ENCODE measurements at places on chromosomes 4 and X.

- peak; percentile 36 for DNase-seq
Measured at GRCh38 chrX:102712216-102712966, at the start of gene GPRASP2. TSS of gene GPRASP2 (plus strand) at chrX:102712448. CDS start at chrX:102714870, 2,422 bp downstream.

- DNase-seq, result no peak
Measured at GRCh38 chr4:136112116-136112515, 1420.2 kb downstream of the PCDH18 start.

DNA sequence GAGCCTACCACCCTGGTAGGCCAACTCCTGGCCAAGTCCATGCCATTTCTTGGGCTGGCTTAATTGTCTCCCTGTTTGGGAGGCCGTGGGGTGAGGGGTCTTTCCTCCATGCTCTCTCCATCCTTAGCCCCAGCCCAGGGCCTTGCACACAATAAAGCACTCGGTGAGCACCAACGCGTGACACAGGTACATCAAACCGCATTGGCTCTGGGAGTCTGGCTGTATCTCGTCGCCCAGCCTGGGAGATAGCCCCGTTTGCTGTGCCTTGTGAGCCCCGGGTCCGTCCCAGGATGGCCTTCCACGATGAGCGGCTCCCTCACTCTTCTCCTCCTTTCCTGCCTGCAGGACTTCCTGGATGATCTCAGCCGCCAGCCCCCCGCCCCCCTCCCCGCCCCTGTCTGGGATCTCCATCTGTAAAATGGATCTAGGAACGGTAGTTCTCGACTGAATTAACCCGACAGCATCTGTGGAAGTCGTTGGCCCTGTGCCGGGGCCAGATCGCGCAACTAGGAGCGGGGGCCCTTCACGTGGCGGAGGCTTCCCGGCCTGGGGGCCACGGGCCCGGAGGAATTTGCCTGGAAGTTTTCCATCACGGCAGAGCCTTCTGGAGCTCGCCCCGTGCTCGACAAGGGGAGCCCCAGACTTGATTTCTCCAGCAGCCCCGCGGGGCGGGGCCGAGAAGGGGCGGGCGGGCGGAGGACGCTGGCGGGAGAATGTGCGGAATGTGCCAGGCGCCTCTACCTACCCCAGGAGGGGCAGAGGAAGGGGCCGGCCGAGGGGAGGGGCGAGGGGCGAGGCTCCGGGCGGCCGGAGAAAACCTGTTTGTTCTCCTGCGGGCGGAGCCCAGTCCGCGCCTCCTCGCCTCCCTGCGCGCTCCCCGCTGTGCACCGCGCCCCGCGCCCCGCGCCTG lies at the start of gene ZNF185:
ZNF185 (plus strand) TSS at position 846 of the 910 bp plus-strand sequence. CDS start 16,423 bp downstream, outside the sequence.
- no peak for DNase-seq

DNA sequence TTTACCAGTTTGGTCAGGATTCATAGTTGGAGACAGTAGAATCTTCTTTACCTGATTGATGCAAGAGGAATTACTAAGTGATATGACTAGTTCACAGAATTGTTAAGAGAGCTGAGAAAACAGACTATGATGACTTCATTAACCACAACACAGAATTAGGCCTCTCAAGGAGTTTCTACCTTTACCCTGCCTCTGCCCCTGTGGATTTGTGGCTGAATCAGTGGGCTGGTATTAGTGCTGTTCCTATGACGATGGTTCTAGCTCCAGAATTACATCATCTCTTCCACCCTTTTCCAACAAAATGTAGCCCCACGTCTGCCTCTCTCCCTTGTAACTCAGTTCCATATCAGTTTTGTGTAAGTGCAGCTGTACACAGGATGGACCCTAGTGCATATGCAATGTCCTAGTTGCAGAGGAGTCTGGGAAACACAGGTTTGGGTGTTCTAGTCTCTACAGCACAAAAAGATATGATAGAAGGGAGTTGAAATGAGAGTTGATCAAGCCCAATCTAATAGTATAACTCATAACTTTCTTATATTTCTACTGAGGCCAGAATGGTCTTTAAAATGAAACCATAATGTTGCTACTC lies 99.3 kb downstream of the ANXA5 start:
- no peak for DNase-seq

DNA sequence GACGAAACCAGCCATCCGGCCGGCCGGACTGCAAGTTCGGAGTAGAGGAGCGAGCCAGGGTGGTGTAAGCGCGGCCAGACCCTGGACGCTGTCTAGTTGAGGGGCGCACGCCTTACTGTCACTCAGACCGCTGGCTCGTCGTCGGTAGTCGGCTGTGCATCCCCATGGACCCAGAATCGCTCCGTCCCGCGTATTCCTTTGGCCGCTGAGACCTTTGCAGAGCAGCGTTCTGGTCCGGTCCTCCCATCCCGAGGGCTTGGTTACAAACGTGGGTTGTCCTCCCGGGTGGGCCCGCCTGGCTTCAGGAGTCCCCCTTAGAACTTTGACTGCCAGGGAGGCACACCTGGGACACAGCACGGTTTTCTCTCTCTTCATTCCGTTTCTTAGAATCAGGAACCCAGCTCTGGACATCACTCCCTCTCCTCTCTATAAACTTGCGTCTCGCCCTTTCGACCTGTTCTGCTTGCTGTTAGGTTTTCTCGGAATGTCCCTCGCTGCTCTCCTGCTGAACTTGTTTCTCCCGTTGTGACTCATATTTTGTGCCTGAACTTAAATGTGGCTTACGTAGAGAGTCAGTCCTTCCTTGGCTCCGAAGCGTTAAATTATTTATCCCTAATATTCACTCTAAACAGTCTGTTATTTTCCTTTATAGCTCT lies 672 bp downstream of the PGM2 start:
- no peak for DNase-seq

GRCh38 chrX:132216806-132217202 lies 2.4 kb downstream of the RAP2C start:
- no peak for DNase-seq

DNA sequence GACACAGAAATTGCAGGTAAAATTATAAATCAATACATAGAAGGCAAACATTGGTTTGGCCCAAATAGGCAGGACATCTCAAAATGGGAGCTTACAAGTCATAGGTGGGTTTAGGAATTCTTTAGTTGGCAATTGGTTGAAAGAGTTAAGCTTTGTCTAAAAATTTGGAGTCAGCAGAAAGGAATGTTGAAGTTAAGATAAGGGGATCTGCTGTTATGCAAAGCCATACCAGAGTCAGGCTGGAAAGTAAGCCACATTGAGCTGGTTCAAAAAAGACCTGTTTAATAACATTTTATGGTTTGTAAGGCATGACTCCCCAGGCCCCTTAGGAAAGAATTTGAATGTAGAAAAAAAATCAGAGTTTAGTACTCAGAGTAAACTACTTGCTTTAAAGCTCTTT lies 92.6 kb downstream of the IL13RA2 start:
- DNase-seq, result no peak

GRCh38 chr4:173231916-173232315 lies 63.3 kb downstream of the GALNT7 start:
- DNase-seq, result no peak

- DNase-seq, result no peak
Measured at GRCh38 chr4:10687526-10687925, 3.0 kb upstream of the CLNK start.

- no peak for DNase-seq
Measured at GRCh38 chr4:110540581-110540980, 64.6 kb downstream of the ENPEP start.

DNA sequence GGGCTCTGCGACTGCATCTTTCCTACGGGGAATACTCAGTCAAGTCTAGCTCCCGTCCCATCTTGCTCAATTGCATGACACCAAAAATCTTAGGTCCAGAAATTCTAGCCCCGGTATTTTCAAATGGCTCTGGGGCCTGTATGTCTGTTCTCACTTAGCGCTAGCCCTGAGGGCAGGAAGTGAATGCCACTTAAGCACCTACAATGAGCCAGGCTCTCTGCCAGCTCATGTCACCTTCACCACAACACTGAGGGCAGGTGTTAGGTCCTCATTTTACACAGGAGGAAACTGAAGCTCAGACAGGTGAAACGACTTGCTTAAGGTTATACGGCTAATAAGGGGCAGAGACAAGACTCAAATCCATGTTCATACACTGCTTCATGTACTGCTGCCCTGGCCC lies 282.8 kb downstream of the PPP1R2C start:
- no peak for DNase-seq

GRCh38 chrX:153381684-153382532 lies 19.2 kb downstream of the PNMA6E start:
- peak; percentile 10 for DNase-seq

GRCh38 chr4:53019485-53020382 lies 157.6 kb downstream of the RASL11B start:
- no peak for DNase-seq

DNA sequence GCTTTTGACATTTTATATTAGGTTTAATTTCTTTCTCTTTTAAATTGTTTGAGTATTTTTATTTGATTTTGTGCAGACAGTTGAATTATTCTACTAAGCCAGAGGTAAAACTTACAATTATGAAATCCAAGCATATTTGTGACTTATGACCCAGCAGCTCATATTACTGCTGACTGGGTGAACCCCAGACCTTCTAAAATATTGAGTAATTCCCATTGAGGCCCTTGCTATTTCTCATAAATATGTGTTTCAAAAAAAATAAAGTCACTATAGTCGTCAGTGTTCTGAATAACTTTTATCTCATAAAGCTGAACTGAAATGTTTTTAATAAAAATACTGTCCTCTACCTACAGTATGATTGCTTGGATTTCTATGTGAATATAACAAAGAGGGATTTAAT lies 303.1 kb downstream of the IQCM start:
- DNase-seq, result no peak

DNA sequence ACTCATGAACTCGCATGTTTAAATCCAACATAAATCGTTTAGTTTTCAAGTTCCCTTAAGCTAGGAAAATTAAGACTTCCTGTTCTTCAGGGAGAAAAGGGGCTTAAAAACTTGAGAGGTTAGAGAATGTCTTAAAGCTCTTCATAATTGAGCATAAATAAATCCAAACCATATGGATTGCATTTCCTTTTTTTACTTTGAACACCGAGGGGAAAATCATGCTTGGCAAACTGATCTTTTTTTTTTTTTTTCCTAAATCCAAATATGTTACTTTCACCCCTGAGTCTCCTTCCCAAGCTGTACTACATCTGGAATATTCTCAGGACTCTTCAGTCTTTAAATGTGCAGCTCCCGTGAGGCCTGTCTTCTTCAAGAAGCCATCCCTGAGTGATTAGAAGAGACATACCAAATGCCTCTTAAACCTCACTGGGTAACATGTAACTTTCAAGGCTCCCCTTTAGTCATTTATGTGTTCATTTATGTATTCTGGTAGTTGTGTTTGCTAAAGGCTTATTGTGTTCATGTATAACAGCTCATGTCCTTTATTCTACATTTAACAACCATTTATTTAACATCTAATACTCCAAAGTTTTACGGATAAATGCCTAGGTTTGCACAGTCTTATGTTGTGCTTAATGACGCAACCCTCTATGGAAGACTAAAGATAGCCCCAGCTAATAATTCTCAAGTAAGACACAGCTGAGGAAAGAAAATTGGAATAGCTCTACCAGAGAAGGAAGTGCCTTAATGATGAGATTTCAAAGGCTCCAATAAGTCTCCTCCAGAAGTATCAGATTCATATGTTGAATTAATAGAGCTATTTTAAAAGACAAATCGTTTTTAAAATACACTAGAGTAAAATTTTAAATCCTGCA lies 107.0 kb downstream of the AGTR2 start:
- DNase-seq, result no peak

DNA sequence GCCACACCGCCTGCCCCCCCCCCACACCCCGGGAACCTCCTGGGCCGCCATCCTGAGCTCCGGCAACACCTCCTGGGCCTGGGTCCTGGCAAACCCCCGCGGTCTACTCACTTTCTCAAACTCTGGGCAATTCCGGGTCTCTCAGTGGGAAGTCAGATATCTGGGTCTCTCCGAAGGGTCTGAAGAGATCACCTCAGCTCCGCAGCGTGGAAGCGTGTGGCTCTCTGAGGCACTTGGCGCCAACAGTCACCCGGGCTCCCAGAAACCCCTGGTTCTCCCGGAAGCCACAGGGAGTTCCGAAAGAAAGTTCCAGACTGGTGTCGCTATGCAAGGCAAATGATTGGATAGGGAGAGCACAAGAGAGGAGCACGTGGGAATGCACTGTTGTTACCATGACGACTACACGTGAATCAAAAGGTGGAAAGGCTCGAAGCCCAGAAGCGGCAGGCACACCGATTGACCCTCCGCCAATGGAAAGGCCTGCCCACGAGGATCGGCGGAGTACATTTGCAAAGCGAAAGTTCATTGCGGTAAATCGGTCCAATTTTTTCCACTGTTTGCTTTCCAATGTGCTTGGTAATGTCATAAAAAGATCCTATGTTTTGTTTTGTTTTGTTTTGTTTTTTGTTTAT lies at the start of gene PNMA6E:
PNMA6E (minus strand) TSS at position 218 of the 632 bp plus-strand sequence. CDS start 2,501 bp downstream, outside the sequence.
- no peak for DNase-seq

GRCh38 chrX:1196436-1196835 lies 16.0 kb downstream of the CRLF2 start:
- no peak for DNase-seq

DNA sequence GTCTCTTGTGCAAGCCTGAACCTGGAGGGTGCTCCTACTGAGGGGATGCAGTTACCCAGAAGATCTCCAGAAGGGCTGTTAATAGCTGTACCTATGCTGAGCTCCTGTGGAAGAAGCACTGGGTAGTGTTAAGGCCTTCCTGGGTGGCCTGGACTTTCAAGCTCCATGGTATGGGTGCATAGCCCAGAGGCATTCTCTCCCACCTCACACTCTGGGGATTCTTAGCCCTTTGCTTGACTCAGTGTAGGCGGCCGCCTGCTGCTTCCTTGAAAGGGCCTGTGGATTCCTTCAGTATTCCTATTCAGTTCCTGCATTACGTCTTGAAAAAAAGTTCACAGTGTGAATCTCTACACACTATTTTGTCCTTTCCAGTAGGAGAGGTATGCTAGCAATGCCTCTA lies 235.7 kb upstream of the MAGEB16 start:
- DNase-seq, result no peak

DNA sequence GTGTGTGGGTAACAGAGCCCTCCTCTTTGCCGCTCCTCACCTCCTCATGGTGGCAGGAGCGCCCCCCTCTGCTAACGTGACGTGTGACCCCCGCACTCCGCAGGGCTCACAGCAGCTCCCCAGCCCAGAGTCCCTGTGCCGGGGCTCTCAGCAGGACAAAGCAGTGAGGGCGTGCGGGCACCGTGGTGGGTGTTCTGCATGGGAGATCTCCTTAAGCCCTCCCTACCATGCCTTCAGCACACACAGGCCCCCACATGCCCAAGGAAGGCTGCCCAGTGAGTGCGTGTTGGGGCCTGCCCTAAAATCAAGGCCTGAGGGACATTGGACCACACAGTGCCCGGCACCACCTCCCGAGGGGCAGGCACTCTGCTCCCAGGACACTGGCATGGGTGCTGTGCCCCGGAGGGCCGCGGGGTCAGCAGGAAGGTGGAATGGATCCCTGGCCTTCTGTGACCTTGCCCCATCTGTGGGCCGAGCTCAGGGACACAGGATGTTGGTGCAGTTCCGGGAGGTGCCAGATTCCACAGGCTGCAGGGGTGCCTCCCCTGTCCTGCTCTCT lies 10.1 kb downstream of the PSAPL1 start:
- DNase-seq, result peak; percentile 1

GRCh38 chrX:123749643-123750042 lies 16.8 kb upstream of the THOC2 start:
- no peak for DNase-seq

DNA sequence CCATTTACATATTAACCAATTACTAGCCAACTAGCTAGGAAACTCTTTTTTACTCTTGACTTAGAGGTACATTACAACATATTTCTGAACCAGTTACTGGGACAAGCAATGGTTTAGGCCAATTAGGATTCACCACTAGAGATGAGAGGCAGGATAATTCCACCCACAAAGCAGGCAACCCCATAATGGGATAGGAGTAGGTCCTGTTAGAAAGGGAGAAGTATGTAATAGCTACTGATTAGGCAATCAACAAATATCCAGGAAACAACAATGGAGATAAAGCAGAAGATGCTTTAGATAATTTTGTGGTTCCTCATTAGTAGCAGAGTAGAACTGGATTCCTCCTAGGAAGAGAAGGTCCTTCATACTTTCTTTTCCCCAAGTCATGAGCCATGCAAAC lies 173.8 kb upstream of the GLRA2 start:
- DNase-seq, result no peak

Data from head of caudate nucleus (tissue), 42 donors.